Stimulated activated CD4-positive, alpha-beta T cell treated with anti-CD3 and anti-CD28 coated beads, Interleukin-1b, Interleukin-23, amount 100 ng/mL, for 1 hour (primary cell): ENCODE measurements at places on chromosomes 1 and 21.

DNA sequence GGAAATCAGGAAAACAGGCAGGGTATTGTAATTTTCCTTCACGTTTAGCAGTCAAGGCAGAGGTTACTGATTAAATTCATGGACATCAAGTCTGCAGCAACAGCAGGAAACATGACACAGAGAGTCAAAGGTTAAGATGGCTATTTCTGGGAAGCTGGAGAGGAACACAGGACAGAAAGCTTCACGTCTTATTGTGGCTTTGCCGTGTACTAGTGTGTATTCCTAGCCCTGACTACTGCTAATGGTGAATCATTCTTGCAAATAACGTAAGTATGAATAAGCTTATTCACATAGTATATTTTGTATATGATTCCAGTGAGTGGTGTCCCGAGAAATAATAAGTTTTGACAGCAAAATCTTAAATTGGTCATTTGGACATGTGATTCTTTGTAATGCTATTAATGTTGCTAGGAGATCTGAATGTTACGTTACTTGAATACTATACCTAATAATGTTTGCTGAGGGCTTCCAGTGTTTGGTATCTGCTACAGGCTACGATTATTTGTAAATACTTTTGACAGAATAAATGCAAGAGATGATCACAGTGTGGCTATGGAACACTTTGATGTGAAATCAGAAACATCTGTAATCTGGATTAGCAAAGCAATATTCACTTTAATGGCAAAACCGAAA, 77.4 kb downstream of the DISP1 start:
- no peak for DNase-seq

DNA sequence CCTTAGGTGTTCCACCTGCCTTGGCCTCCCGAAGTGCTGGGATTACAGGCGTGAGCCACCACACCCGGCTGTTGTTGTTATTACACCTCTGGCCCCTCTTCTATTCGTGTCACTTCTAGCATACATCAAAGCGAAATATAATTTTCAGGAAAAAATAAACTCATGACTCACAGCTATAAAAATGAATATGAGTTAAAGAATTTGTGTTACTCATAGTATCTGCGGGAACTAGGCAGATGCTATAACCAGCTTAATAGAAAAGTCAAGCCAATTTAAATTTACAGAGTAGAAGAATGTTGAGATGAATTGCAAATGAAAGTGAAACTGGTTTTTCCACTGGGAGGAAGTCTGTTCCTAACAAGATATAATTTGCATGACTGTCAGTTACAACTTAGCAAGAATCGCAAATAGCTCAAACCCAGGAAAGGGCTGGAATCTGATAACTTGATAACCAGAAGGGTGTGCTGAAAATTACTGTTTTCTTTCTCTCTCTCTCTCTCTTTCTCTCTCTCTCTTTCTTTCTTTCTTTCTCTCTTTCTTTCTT, 11.2 kb downstream of the OR2W3 start:
- no peak for DNase-seq

- no peak for DNase-seq
These were observed 124.7 kb downstream of the SYT2 start for GRCh38 chr1:202585590-202585933.

DNA sequence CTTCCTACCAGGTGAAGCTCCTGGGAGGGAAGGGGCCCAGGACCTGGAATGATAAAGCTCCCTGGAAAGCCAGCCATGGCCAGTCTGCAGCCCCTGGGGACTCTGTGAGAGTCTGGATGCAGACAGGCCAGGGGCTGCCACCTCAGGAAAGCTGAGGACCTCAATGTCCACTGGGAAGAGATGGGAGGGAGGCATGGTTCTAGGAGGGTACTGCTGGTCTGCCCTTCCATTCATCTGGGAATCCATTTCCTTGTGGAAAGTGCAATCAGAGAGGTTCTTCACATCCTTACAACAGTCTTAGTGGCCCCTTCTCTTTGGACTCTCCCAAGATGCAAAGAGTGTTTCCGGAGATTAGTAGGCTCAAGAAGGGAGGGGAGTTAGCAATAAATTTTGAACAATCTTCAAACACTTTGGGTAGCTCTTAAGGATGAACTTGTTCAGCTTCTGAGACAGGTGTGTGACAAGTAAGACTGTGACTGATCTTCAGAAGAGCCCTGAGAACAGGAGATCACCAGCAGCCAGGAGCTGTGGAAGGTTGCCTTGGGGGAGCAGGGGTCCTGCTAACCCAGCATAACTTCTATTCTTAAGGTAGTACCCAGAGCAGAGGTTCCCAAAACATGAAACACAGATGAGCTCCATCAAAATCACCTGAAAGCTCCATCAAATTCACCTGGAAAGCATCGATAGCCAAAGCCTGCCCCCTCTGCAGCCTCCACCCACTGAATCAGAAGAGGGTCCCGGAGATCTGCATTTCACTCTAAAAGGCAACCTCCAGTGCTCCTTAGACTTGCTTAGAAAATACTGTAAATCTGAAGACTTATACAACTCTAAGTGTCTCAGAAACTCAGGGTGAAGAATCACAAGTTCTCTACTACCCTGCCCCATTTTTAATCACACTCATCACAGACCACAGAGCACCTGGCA, 616 bp upstream of the LAX1 start:
- no peak for DNase-seq

- no peak for DNase-seq
These were observed 246.1 kb downstream of the SLC45A1 start for GRCh38 chr1:8563944-8564537.

- DNase-seq, result no peak
These were observed 4.4 kb upstream of the CAPN2 start for GRCh38 chr1:223708001-223708359.

DNA sequence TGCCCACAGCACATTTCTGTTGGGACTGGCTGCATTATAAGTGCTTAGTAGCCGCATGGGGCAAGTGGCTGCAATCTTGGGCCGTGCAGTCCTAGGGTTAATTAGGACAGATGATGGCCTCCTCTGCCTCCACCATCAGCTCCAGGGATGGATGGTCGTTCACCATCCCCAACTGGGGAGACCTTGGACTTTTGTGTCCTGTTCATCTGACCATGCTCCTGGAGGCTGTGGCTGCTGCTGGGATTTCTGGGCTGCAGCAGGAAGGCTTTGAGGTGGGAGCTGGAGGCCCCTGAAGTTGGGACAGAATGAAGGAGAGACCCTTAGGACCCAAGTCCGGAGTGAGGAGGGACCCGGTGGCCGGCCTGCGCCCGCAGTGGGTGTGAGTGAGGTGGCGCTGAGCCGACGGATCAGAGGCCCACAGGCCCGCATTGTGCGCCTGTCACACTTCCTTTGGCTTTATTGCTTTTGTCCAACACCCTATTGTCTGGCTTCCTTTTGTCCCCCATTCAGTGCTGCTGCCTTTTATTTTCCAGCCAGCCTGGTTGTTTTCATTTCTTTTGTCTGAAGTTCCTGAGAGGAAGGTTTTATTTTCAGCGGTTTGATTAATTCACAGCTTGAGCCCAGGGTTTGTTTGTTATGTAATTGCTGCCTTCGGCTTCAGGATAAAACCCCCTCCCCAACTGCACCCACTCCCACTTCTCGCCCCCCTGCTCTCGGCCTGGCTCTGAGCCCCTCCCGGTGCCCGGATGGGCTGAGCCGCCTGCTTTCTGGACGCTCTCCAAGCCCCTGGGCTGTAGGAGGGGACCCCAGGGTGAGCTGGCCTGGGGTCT, 35.6 kb downstream of the SOX13 start:
- DNase-seq, result no peak

GRCh38 chr1:4033713-4034112, 133.6 kb upstream of the C1orf174 start:
- DNase-seq, result no peak

DNA sequence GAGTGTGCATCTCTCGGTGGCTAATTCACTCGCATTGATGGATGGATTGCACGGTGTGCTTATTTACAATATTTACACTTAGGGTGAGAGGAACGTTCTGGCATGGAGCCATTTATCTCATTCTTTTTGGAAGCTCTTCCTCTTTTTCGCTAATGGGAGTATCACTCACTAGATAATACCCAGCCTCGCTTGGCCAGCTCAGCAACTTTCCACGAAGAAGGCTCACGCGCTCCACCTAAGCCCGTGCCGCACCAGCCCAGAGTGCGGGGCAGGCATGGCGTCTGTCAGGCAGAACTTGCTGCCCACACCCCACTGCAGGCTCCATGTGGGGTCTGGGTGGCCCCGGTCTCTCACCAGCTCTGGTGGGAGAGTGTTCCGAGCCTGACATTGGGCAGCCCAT, 484.9 kb downstream of the NPHP4 start:
- no peak for DNase-seq

GRCh38 chr1:179661018-179661417, 69.4 kb downstream of the TDRD5 start:
- DNase-seq, result no peak

- no peak for DNase-seq
These were observed 78.0 kb upstream of the ZNF648 start for GRCh38 chr1:182139496-182139895.

GRCh38 chr1:9668080-9668479, 16.5 kb downstream of the PIK3CD start:
- DNase-seq, result no peak

GRCh38 chr1:7043719-7044535, 258.7 kb downstream of the CAMTA1 start:
- no peak for DNase-seq

GRCh38 chr1:38187552-38187951, 141.0 kb upstream of the POU3F1 start:
- no peak for DNase-seq

DNA sequence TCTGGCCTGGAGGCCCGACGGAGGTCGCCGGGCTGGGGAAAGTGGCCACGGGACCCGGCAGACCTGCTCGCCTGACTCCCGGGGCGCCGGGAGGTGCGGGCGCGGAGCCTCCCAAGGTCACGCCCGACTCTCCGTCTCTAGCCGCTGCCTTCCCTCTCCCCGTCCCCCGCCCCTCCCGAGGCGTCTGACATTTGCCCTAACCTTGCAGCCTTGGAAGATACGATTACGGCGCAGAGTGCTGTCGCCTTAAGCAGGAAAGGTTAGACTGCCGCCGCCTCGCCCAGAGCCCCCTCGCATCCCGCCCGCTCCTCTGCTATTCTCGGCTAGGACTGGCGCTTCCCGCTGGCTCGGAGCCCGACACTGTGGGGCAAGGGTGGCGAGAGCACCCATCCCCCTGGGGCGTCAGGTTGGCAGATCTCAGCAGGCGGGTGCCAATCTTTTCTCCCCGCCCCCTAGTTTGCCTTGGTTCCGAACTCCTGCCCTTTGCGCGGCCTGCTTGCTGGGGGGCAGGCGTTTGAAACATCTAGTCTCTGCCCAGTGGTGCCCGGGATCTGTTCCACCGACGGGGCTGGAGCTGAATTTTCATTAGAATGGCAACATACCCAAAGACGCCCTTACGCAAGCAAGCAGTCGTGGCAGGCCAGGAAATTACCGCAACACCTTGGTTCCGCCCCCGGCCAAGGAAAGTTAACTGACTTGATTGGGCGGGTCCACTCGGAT, 835 bp downstream of the PGM1 start:
- peak; percentile 17 for DNase-seq

- DNase-seq, result no peak
These were observed 244.5 kb downstream of the ADGRL2 start for GRCh38 chr1:82045221-82045620.

GRCh38 chr21:46486481-46487126, 27.9 kb downstream of the DIP2A start:
- no peak for DNase-seq

DNA sequence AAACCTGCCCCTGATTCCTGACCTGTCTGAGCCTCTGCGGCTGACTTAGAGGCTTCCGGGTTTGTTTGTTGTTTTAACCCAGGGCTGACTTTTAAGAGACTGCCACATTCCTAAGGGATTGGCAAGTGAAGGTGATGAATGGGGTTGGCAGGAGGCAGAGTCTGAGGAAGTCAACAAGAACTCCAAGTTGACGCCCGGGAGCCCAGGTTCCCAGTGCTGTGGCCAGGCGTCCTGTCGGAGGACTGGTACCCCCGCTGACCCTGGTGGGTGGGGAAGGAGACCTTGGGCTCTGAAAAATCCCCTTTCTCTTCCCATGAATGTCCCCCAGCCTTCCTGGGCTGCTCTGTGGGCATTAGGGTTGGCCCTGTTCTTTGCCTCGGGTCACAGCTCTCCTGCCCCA, 19.7 kb upstream of the EPS8L3 start:
- DNase-seq, result no peak

DNA sequence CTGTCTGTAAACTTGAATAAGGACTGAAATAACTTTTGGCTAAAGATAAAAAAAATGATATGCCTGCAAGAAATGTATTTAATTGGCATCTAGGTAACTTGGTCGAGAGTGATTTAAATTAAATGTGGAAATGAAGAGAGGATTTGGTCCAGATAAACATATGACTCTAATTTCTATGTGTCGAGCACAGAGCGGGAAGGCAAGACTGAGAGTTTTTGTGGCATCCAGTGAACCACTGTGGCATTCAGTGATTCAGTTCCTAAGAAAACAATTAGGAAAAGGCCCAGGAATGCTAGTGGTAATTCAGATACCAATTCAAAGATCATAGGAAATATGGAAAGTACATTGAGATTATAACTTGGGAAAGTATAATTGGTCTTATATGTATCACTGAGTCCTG, 39.6 kb downstream of the PDE4B start:
- no peak for DNase-seq

- DNase-seq, result no peak
These were observed 65.6 kb upstream of the SCCPDH start for GRCh38 chr1:246658567-246658966.

DNA sequence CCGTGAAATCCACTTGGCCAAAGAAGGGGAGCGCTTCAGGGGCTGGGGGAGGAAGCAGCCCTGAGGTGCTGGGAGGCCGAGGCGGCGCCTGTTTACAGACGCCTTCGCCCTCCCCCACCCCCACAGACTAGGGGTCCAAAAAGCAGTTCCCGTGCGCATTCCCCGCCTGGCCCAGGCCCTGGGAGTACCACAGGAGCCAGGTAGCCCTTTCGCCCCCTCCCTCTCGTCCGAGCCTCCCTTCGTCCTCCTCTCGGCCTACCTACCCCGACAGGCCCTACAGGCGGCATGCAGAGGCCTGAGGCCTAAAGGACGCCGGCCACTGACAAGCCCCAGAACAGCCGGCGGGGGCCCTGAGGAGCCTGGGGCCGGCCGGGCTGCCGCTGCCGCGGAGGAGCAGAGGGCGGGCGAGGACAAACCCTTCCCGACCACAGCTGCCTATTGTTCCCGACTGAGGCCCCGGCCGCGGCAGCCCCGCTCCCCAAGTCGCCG, 522 bp downstream of the RC3H1 start:
- peak; percentile 4 for DNase-seq

- no peak for DNase-seq
These were observed 16.1 kb upstream of the GSTM4 start for GRCh38 chr1:109639841-109640184.

- no peak for DNase-seq
These were observed 130.4 kb downstream of the TRABD2B start for GRCh38 chr1:47866601-47867437.

GRCh38 chr1:157000686-157001085, 44.9 kb downstream of the ARHGEF11 start:
- no peak for DNase-seq

DNA sequence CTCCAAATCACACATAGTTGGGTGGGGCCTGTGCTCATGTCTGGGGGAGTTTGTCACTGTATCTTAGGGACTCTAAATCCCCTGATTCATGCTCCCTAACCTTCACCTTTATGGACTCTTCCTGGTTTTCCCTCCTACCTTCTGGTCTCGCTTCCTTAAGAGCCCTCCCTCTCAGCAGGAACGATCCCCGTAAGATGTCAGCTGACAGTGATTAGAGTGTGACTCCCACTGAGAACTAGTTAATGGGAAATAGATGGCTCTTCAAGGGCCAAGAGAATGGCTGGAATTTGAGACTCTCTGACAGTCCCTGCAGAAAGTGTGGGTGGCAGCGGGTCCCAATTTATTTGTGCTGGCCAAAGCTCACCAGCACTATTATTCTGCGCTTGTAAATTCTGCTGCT, 22.0 kb downstream of the LYPD8 start:
- DNase-seq, result no peak

GRCh38 chr1:8318436-8318835, 522 bp downstream of the SLC45A1 start:
- no peak for DNase-seq
